ENCODE measurements at places on chromosomes 11 and 22.

- DNase-seq = peak; percentile 96
Observed at GRCh38 chr22:46815896-46816731, 53.7 kb downstream of the TBC1D22A start.

DNA sequence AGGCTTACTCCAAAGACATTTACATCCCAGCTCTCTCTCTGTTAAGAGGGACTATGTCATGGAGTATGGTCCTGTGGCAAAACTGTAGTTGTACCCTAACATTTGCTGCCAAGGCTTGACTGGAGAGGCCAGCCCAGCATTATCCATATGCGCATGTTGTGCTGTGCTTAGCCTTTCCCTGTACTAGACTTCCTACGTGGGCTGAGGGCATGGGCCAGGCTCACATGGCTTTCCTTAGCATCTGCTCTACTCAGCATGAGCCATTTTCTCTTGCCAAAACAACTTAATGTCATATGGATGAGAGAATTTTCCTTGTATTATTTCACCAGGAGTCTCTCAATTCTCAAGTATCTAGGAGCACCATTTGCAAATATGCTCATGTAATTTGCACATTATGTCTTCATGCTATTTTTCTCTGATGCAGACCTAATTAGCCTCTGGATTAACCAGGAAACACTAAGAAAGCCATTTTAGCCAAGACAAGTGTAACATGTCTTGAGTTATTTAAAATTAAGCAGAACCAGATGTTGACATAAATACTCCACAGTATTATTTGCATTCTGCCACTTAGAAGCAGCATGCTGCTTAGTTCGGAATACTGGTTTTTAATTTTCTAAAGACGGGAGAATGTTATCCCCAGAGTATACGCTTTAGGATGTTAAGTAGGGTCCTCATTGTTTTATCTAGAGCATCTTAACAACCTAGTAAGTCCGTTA is 71.7 kb upstream of the FAR1 start:
- DNase-seq = no peak

DNA sequence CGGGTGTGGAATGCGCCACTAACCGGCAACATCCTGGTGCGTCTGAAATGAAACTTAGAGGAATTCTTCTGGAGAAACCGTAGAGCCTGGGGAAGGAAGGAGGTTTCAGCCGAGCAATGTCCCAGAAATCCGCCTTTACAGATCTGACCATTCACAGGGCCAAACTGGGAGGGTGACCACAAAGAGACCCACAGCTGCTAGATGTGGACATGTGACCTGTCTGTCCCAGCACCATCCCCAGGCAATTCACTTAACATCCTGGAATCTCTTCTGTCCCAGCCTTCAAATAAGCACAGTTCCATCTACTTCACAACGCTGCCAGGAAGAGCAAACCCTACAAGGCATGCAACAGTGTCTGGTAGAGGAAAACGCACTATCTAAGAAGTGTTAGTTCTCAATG is 9.8 kb downstream of the MCAT start:
- DNase-seq = no peak

DNA sequence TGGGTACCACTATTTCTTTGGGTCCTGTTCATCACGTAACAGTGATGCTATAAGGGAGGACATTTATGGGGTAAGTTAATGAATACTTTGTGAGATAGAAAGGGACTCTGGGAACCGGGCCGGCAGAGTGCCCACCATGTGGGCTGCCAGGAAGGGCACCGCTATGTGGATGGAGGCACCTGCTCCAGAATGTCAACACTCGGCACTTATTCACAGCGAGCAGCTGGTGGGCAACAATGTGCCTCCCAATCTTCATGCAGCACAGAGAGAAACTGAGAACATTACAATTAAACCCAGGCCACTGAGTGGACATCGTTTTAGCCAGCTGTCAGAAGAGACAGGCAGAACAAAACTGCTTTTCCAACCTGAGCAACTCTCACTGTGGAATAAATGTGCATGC is 15.8 kb upstream of the ELFN2 start:
- DNase-seq = no peak

DNA sequence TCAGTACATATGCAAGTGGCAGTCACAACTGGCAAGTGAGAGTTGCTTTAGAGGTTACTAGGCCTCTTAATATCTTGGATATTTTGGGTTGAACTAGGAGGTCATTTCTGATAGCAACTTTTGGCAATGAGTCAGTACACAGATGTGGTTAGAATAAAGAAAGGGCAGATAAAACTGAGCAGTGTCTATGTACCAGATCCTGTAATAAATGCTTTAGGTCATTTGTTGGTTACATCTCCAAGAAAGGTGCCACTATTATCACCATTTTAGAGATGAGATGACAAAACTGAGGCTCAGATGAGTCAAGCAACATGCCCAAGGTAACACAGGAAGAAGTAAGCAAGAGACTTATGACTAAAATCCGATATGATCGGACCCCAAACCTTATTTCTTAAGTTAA is 25.0 kb downstream of the MAML2 start:
- DNase-seq = no peak

DNA sequence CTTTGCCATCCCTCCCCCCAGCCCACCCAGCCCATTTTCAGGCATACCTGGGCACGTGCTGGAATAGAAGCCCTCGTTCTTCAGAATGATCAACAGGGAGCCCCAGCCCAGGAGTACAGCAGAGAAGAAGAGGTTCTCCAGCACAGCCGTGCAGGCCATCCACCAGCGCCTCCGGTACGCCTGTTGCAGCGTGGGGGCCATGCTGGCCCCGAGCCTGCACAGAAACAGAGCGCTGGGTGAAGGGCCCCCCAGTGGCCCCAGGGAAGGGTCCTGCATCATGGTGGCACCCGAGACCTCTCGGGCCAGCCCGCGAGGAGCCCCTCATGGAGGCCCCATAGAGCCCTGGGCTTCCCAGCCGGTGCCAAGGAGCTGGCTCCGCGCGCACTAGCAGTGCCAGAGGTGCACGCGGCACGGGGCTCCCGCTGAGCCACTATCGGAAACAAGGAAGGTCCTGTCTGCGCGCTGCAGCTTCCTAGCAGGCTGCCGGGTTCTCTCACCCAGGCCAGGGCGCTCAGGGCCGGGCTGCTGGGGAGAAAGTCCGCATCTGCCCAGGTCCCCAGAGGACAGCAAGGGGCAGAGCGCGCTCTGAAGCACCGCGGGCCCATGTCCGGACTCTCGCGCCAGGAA is 1.5 kb downstream of the SLC43A1 start:
- DNase-seq = no peak

DNA sequence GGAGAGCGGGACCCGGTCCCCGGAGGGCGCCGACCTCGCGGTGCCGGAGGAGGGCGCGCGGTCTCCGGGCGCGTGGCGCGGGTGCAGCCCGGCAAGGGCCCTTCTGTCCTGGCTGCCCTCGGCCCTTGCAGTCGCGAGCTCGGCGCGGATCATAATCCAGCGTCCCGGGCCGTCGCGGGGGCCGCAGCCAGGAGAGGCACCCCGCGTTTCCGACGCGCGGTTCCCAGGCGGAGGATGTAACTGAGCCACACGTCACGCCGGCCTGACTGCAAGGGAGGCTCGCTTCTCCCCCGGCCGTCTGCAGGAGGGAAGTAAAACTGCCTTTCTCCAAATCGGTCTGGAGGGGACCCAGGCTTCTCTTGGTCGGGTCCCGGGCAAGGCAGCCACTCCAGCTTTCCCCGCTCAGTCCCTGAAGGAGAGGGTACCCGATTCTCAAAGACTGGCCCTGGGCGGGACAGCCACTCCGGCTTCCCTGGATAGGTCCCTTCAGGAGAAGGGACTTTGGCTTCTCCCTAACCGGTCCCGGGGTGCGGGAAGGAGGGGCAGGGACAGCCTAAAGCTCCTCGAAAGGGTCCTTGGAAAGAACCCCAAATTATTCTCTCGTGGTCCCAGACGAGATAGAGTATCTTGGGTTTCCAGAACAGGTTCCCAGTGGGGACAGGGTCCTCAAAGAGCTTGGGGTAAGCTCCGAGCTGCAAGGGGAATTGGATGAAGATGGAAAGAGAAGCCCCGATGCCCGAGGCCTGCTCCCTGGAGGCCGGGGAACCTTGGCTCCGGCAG is 836 bp downstream of the SPON1 start:
- no peak for DNase-seq

- DNase-seq = no peak
Observed at GRCh38 chr22:36129486-36130388, 30.8 kb downstream of the APOL3 start.

DNA sequence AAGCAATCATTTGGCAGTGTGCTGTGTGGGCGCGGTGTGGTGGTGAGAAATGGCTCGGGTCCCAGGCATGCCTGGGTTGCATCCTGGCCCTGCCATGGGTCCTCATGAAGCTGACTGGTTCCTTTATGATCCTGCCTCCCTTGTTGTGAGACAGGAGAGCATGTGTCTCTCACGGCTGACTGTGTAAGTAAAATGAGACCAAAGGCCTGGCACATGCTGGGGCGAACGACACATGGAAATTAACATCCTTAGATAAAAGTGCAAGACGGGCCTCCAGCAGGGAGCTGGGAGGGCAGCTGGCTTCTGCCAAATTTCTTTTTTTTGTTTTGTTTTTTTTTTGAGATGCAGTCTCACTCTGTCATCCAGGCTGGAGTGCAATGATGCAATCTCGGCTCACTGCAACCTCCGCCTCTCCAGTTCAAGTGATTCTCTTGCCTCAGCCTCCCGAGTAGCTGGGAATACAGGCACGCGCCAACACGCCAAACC is 9.4 kb upstream of the FBLN1 start:
- peak; percentile 72 for DNase-seq

DNA sequence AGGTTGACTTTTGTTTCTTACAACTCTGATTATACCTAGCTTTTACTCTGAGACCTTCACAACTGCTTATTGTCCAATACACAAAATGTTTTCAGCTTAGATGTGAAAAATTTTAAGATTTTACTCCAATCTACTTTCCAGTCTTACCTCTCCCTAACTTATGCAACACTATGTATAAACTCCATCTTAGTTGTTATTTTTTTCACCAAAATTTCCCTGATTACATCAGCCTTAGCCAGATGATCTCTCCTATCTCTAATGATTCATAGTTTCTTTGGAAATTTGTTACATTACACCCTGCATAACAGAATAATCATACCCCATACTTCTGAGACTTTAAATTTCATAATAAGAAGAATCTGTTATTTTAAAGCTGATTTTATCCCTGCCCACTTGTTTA is 621.0 kb upstream of the ANO3 start:
- no peak for DNase-seq

- no peak for DNase-seq
Observed at GRCh38 chr11:134643115-134644012, 231.3 kb upstream of the B3GAT1 start.

GRCh38 chr22:30701872-30702271 is 7.2 kb downstream of the OSBP2 start:
- DNase-seq = no peak

GRCh38 chr11:21675049-21675616 is 517.8 kb upstream of the ANO5 start:
- no peak for DNase-seq

Data from MG63 (cell line).